EL (cell line): ENCODE measurements at places on chromosomes 1 and 21.
A peak's percentile ranks its signal among the peaks of the same experiment; 100 is the strongest.

DNA sequence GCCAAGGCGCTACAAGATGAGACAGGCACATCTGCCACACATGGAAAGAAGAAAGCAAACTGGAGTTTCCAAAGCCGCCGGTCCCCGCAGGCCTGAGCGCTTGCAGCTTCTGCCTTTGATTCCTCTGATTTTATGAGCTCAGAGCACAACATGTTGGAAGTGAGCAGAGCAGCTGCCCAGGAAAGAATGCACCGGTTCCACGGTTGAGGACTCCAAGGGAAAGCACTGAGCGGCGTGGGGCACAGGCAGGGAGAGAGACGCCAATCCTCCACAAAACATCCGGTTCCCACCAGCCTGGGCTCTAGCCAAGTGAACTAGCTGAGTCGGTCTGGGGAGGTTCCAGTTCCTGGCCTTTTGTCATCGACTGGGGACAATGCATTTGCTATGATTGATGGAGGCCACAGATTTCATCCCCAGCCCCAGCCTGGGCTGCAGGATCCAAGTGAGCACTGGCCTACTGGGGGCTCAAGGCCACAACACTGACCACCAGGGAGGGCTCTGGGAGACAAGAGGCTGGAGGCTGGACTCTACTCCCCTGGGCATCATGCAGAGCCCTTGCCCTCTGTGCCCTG is 253.1 kb upstream of the IRF2BP2 start:
- peak; percentile 73 for DNase-seq

- no peak for DNase-seq
These were observed 427.5 kb downstream of the NPHP4 start for GRCh38 chr1:5564578-5565257.

- DNase-seq: no peak
These were observed 8.5 kb upstream of the CD247 start for GRCh38 chr1:167526667-167527383.

- no peak for DNase-seq
These were observed 68.7 kb downstream of the KCTD3 start for GRCh38 chr1:215635827-215636226.

DNA sequence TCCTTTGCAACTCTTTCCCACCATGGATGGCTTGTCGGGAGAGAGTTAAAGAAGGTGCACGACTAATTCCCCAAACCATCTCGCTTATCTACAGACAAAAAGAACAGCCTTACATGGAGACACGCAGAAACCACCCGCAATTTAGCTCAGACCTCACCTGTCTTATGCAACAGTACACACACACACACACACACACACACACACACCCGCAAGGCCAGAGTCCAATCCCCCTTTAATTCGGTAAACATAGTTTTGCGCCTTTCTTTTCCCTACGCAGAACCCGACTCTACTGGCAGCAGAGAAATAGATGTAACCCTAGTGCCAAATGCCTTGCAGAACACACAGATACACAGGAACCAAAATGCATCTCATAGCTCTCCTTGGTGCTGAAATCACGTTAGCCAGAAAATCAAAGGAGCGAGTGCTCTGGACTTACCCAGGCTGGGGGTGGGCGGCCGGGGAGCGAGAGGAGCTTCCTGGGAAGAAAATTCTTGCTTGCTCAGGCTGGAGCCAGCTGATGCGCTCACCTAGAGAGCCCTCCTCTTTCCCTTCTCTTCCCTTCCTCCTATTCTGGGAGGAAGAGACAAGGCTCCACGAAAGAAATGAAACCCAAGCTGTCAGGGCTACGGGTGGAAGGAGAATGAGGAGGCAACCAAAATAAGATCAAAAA is 470 bp downstream of the TNR start:
- peak; percentile 6 for DNase-seq

GRCh38 chr21:25929856-25930520 is 195.2 kb downstream of the GABPA start:
- DNase-seq: no peak

DNA sequence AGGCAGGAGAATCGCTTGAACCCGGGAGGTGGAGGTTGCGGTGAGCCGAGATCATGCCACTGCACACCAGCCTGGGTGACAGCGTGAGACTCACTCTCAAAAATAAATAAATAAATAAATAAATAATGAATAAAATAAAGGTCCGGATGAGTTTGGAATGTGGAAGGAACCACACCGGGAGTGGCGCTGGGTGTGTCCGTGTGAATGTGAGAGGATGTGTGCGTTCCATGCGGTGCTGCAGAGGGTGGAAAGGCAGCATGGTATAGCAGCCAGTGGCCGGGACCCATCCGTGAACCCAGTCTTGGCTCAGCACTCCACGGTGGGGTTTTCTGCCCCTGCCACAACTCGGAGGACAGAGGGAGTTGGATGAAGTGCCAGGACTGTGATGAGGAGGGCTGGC is 56.2 kb upstream of the POFUT2 start:
- DNase-seq: no peak

DNA sequence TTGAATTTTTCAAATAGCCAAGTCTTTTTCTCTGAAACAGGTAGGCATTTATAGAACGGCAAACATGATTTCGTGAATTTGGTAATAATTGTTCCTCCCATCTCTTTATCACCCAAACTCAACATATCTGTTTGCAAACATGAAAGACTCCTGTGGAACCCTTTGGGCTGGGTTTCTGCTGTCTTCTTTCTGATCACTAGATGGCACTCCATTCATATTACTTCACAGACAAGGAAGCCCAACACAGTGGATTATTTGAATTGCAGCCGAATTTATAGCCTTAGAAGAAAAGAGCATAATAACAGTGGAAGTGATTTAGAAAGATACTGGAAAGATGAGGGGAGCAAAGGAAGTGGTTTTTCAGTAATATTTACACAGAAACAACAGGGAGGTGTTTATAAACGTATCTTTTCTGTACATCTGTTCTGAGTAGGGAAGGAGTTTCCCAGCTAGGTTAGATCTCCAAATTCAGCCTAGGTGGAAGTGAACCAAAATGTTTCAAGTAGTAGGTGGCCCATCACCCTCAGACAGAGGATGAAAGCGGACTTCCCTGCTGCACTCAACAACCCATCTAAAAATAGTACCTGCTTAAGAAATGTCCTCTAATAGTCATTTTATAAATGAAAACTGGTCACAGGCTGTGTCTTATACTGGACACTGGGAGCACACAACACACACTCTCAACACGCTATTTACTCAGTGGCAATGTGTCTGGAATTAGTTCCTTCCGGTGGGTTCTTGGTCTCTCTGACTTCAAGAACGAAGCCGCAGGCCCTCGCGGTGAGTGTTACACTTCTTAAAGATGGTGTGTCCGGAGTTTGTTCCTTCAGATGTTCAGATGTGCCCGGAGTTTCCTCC is 67.6 kb downstream of the MAP3K21 start:
- peak; percentile 49 for DNase-seq

DNA sequence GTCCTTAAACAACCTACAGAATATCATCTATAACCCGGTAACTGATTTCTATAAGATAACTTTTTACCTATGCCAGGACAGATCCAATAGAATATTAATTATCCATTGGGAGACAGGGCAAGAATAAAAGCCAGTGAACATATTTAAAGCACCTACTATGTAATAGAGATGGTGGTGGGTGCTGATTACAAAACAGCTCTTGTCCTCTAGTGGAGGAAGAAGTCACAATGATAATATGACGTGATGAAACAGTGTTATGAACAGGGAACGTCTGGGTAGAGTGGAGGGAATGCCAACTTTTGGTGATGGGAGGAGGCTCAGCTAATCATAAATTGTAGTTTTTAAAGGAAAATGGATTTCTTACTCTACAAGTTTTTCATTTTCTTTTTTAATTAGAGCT is 2.3 kb downstream of the LGALS8 start:
- no peak for DNase-seq

DNA sequence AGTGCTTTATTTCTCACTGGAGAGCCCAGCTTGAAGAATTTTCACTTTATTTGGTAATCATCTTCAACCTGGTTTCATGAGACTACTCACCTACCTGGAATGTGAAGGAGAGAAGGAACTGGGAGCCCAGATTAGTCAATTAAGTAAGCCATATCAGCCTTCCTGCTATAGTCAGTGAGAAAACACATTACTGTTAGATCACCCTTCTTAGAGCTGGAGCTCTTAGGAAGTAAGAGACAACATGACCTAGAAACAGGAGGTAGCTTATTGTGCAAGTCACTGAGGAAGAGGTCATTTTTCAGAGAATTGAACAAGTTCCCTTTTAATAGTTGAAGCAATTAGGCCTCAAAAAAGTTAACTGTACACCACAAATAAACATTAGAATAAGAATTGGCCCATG is 49.2 kb upstream of the TEKT2 start:
- DNase-seq: peak; percentile 69

- peak; percentile 70 for DNase-seq
These were observed 4.1 kb upstream of the EVA1B start for GRCh38 chr1:36327421-36328087.

- no peak for DNase-seq
These were observed 60.7 kb upstream of the TBX15 start for GRCh38 chr1:119048624-119049404.

DNA sequence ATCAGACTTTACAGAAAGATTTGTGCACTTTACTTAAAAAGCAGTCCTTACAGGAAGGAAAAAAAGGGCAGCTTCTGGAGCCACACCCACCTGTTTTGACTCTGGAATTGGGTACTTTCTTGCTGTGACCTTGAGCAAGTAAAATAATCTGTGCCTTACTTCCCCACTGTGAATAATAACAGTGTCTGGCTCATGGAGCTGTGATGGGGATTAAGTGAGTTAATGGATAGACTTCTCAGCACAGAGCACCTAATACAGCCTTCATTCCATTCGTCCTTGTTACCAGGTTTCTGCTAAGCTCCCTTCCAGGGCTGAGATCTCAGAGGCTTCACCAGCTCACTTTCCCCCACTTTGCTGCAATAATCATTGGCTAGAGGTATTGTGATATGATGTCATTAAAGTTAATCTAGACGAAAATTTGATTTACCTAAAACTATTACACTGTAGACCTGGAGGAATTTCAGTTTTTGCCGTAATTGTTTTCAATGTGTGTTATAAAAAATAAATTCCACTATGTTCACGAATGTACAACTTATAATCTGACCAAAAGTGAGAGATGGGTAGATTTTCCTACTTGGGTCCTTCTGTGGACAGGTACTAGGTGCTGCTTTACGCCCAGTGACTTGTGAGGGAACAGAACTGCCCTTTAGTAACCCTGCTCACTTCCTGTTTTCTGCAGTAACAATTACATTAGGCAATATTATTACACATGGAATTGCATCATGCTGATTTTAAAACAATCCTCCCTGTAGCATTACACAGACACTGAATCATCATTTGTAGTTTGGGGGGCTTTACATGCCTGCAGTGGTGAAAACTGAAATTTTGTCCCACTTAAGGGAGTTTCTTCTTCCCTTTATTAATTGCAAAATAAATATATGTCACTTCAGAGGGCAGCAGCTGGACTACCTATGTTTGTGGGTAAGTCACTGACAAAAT is 19.7 kb upstream of the ABCG1 start:
- DNase-seq: peak; percentile 69
